ENCODE measurements at places on chromosomes 3 and 15.

GRCh38 chr15:33968224-33968623 lies at the start of gene CHRM5:
Gene CHRM5 (plus strand): TSS chr15:33968497. CDS start chr15:34062718, 94,221 bp downstream.
- DNase-seq, result no peak

DNA sequence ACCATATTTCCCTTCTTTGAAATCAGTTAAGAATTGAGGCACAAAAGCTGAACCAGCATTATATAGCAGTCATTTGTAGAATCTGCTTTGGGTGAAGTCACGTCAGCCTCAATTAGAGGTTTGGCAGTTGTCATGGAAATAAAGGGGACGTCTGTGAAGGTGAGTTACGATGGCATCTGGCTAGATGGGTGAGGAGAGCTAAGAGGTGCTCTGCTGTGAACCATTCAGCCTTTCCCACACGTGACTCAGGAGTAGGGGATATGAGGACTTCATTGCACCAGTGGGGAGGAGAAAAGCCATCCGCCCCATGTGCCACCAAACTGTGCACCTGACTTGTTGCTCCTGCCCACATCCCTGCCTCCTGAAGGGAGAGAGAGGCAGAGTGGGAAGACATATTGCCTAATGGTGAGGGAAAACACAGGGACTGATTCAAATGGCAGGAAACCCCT lies 2.8 kb upstream of the C15orf40 start:
- no peak for DNase-seq

DNA sequence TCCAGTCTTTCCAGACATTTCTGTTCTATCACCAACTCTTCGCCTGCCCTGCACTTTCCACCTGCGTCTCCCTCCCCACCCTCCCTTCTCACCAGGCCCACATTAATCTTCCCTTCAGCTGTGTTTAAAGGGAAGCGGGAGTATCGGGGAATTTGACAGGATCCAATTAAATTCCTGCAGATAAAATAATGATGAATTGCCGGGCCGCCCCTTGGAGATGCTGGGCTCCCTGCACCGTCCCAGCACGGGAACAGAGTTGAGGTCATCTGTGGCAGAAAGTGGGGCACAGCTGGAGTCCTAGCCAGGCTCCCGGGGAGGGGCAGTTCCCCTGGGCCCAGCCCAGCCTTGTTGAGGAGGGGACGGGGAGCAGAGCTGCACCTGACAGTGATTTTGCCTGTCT lies 30.3 kb downstream of the PLXNA1 start:
- no peak for DNase-seq

GRCh38 chr3:125107861-125108567 lies 52.2 kb upstream of the HEG1 start:
- no peak for DNase-seq

DNA sequence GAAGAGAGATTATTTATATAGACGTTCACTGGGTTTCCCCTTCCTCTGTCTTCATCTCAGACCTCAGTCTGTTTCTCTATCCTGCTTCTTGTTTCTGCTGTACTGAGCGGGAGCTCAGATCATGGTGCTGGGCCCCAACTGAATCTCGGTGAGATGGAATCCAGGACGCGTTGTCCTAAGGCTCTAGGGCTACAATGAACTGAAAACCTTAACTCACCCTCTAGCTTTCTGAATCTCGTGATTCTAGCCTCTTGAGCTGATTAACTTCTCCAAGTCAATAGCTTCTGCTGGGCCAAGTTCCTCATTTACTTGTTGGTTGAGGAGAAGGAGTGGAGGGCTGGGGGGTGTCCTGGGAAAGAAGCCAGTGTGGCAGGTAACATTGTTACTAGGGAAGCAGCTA lies 32.7 kb upstream of the MAP3K13 start:
- DNase-seq, result no peak

DNA sequence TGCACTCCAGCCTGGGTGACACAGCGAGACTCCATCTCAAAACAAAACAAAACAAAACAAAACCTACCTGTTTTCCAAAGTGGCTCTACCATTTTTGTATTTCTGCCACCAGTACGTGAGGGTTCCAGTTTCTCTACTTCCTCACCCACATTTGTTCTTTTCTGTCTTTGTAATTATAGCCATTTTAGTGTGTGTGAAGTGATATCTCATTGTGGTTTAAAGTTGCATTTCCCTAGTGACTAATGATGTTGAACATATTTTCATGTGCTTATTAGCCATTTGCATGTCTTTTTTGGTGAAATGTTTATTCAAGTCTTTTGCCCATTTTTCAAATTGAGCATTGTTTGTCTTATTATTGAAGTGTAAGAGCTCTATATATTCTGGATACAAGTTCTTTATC lies 50.7 kb downstream of the TRA2B start:
- no peak for DNase-seq

DNA sequence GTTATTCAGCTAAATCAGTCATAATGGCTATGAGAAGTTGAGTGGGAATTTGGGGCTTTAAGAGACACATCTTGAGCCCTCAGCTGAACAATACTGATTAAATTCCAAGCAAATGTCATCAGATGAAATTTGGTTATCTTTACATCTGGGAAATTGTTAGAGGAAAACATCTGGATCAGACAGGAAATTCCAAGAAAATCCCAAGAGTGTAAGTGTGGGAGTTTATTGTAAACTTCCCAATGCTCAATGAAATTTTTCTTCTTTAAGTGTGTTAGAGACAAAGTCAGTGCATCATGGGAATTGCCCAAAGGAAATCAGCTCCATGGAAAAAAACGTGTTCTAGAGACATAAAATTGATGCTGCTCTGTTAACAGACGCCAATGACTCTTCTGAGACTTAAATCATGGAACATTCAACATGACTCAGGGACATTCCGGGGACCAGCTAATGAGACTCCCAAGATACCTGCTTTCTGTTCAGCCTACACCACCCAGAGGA lies 19.8 kb upstream of the DCLK3 start:
- no peak for DNase-seq

DNA sequence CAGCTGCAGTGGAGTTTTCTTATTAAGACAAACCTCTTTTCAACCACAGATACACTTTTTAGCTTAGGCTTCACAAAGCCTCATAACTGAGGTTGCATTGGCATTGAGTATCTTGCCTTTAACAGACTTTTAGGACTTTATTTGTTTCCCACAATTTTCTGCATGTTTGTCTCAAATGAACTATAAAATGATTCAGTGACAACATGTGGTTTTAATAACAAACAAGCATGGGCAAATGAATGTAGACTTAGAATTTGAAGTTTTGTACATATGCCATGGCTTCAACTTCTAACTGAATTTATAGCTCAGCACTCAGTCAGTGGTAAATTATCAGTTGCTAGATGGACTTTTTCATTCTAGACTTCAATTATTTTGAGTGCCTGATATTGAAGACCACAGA lies 101.6 kb downstream of the SLC25A26 start:
- no peak for DNase-seq

GRCh38 chr3:100665230-100665629 lies 44.1 kb upstream of the TFG start:
- DNase-seq, result no peak

All from cerebellum (tissue), 4 donors.